SK-MEL-5 (cell line): ENCODE measurements at places on chromosomes 2 and 18. TPM values are rescaled to one million over a fixed set of nuclear protein-coding genes. Genes with fewer than 3 reads are reported as not detected.

GRCh38 chr2:62660582-62661262 lies 44.8 kb upstream of the EHBP1 start:
- no peak for DNase-seq

- no peak for DNase-seq
These were observed 79.2 kb upstream of the MAP3K20 start for GRCh38 chr2:172996387-172996961.

- DNase-seq: no peak
These were observed 26.9 kb downstream of the SNORC start for GRCh38 chr2:232896720-232897597.

DNA sequence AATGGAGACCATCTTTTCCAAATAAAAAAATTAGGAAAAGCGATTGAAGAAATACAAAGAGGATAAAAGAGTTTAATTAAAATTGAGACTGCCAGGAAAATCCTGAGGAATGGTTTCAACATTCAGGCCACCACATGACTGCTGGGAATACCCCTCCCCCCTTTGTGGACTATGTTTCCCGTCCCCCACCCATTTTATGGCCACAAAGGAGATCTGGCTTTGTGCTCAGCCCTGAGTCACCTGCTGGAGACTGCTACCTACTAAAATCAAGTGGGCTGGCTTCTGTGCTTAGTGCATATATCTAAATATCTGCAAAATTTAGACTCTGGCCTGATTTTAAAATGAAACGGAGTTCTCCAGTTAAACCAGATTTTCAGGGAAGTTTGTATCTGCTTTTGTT lies 10.1 kb downstream of the RND3 start:
- no peak for DNase-seq

- peak; percentile 76 for DNase-seq
These were observed 3.0 kb downstream of the LBH start for GRCh38 chr2:30234180-30234971.

DNA sequence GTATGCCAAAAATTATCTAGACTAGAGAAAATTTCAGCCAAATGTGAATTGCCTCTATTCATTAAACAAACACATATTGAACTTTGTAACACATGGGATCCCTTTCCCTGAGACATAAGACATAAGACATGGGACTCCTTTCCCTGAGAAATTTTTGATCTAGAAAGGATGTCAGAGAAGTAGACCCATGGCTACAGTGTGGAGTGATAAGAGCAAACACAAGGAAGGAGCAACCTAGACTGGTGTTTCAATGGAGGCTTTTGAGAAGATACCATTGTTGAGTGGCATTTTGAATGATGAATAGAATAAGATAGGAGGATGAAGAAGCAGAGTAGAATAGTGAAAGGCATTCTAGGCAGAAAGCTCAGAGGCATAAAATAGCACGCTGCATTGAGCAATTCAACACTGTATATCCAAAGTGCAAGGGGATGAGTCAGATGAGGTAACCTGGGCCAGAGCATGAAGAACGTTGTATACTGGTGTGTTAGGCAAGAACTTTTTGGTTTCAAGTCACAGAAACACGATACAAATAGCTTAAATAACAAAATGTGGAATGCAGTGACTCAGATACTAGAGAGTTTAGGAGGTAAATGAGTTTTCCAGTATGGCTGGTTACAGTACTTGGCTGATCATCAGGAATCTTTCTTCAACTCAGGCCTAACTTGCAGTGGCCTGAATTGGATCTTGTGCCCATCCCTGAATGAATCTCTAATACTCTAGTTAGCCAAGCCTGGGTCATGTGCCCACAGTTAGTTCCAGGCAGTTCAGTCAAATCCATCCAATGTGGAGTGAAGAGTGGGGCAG lies 129.8 kb upstream of the TANK start:
- DNase-seq: no peak

- no peak for DNase-seq
These were observed 13.7 kb downstream of the CNGA3 start for GRCh38 chr2:98359986-98360385.

DNA sequence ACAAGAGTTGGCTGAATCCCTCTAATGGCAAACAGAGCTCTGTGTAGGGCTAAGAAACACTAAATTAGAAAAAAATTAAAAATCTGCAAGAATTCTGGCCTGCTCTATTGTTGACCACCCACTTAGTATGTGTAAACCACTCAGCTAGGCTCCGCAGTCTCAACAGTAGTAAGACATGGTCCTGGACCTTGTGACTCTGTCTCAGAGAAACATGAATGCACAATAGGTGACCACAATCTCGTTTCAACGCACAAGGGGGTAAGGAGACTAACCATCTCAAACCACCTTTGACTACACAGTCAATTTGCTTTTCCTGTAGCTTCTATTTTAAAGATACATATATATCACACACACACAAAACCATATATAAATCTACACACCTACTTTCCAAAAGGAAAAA lies 16.5 kb downstream of the SEPTIN10 start:
- peak; percentile 94 for DNase-seq

DNA sequence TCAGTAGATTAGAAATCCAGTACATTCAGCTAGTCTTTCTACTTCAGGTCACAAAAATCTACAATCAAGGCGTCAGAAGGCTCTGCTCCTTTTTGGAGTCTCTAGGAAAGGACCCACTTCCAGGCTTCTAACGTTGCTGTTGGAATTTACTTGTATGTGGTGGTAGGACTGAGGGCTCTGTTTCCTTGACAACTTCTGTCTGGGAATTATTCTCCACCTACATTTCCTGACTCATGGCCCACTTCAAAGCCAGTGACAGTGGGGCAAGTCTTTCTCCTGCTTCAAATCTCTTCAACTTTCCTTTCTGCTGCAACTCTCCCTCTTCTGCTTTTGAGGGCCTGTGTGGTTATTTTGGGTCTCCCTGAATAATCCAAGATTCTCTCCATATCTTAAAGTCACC lies 10.4 kb upstream of the TMX3 start:
- no peak for DNase-seq

GRCh38 chr18:60812921-60813320 lies 440.3 kb upstream of the MC4R start:
- no peak for DNase-seq

- DNase-seq: no peak
These were observed 27.0 kb upstream of the ST3GAL5 start for GRCh38 chr2:85915606-85916303.

- no peak for DNase-seq
These were observed 116.3 kb upstream of the CDCA7 start for GRCh38 chr2:173238385-173238784.

- peak; percentile 18 for DNase-seq
These were observed 157.0 kb upstream of the HS6ST1 start for GRCh38 chr2:128475427-128476211.

DNA sequence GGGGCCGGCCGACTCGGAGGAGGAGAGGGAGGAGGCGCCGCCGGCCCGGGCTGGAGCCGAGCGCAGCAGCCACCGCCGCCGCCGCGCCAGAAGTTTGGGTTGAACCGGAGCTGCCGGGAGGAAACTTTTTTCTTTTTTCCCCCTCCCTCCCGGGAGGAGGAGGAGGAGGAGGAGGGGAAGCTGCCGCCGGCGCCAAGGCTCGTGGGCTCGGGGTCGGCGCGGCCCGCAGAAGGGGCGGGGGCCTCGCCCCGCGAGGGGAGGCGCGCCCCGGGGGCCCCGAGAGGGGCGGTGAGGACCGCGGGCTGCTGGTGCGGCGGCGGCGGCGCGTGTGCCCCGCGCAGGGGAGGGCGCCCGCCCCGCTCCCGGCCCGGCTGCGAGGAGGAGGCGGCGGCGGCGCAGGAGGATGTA lies 316 bp downstream of the CRIM1 start:
- no peak for DNase-seq

DNA sequence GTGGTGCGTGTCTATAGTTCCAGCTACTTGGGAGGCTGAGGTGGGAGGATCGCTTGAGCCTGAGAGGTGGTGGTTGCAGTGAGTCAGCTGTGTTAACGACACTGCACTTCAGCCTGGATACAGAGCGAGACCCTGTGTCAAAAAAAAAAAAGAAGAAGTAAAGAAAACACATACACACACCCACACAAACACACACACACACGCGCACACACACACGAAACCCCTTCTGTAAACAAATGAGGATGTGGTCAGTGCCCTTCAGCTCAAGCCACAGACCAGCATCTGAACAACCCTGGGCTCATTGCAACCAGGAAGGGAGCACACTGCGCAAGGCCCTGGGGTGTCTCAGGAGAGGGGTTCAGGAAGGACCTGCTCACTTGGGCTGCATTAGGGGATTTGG lies 47.9 kb upstream of the KCNF1 start:
- DNase-seq: no peak

DNA sequence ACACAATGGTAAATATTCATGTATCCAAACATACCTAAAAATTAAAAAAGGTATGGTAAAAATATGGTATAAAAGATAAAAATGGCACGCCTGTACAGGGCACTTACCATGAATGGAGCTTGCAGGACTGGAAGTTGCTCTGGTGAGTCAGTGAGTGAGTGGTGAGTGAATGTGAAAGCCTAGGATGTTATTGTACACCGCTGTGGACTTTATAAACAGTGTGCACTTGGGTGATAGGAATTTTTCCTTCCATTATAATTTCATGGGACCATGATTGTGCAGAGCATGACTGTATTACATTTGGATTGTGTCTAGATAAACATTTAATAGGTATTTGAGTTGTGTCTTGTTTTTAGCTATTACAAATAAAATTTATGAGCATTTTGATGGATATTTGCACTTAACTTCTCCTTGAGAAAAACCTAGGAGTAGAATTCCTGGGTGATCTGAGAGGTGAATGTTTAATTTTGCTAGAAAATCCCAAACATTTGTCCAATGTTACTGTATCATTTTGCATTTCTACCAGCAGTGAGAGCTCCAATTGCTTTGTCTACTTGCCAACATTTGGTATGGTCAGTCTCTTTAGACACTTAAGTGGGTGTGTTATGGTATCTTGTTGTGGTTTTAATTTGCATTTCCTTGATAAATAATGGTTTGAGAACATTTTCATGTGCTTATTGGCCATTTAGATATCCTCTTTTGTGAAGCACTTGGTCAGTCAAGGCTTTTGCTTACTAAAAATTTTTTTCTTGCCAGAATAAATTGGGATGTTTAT lies 81.7 kb downstream of the BCL2L11 start:
- no peak for DNase-seq

Gene PGAP1
- total RNA-seq: 3.1 and 3.6 TPM in 2 replicates

Gene IL36G
- total RNA-seq: not detected in 2 replicates

Gene RBMS1
- total RNA-seq: 54.6 and 56.8 TPM in 2 replicates

Gene C2orf74
- 25.2 and 29.0 TPM in 2 replicates for total RNA-seq

Gene SLC4A5
- total RNA-seq: 0.29 and 0.63 TPM in 2 replicates
